Stimulated activated CD8-positive, alpha-beta memory T cell treated with anti-CD3 and anti-CD28 coated beads, Interleukin-4, amount 100 ng/mL, for 1 hour (primary cell): ENCODE measurements at places on chromosomes 2 and 18.

DNA sequence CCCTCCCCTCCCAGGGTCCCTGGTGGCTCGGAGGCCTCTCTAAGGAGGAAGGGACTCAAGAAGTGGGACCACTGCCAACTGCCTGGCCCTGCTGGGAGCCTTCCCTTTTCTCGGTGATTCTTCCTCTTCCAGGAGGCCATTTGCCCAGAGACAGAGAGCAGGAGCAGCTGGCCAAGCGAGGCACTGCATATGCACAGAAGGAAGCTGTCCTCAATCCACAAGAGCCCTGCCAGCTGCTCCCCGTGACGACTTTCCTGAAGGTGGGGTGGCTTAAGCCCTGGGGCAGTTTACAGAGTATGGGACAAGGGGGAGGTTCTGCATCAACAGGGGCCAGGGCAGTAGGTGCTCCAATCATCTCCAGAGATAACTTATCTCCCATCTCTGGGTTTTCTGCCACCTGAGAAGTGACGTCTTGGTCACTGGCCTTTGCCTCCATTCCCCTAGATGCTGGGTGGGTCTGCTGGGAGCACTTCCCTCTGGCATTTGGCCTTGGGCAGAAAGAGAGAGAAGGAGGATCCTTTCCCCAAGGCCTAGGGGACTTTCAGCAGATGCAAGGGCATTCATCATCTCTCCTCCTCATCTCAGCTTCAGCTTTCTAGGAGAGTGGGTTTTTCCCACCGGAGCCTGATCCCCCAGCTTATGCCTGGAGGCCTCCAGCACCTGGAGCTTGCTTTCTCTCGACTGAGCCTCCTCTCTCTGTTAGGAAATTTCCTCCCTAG is 28.5 kb downstream of the CIB4 start:
- DNase-seq = no peak

DNA sequence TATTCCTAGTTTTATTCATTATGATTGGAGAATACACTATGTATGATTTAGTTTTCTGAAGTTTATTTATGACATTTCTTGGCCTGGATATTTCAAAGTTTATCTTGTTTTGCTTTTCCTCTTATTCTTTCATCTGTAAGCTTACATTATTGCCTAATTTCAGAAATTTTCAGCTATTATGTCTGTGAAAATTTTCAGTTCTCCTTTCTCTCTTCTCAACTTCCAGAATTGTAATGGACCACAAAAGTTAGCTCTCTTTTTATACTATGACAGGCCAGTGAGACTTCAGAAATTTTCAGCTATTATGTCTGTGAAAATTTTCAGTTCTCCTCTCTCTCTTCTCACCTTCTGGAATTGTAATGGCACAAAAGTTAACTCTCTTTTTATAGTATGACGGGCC is 97.2 kb upstream of the SCN7A start:
- no peak for DNase-seq

GRCh38 chr2:172449911-172450550 is 22.6 kb downstream of the ITGA6 start:
- DNase-seq = no peak

DNA sequence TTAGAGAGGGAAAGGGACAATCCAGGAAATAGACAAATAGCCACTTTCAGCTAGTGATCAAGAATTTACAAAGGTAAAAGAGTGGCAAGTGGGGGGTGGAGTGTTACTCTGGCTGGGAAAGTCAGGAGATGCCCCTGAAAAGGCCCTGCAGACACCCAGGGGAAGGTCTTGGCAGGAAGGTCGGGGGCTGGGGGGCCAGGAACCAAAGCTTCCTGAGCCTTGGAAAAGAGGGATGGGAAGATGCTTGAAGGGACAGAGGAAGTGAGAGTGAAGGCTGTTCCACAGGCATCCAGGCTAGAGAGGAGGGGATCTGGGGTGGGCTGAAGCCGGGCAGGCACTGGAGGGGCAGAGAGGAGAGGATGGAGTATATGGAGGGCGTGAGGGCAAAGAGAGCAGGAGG is 3.9 kb upstream of the TMEM37 start:
- no peak for DNase-seq

DNA sequence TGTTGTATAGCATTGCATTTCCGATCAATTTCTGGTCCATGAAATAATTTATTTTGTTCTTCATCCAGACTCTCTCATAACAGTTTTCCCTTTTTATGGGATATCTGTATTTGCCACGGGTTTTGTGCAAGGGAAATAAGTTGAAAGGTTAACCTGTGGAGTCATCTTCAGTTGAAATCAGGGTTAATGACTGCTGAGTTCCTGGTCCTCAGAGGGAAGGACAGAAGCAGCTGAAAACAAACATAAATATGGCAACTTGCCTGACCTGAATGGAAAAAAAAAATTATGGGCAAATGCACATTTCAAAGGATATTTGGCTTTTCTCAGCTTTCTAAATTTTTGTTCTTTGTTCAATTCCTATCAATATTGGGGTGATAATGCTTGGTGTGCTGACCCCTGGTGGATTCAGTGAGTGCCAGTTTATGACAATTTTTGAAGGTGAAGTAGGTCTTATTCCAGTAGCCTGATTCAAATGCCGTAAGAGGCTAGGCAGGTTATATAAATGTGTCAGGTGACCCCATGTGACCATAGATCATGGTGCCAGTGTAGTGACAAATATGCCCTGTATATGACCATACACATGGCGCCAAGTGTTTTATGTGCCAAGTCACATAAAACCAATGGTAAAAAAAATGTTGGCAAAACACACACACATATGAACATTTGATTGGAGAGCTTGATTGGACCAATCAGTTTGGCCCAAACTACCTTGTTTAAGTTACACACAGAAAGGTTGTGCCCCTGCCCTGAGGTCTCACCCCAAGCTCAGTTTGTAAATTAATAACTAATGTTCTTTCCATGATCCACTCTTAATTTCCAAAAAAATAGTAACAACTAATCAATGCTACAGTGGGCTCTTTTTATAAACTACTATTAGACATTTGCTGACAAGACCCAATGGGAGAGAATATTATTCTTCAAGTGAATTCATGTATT is 47.6 kb upstream of the FAM124B start:
- no peak for DNase-seq

- no peak for DNase-seq
Observed at GRCh38 chr18:22399949-22400348, 17.8 kb downstream of the CTAGE1 start.

DNA sequence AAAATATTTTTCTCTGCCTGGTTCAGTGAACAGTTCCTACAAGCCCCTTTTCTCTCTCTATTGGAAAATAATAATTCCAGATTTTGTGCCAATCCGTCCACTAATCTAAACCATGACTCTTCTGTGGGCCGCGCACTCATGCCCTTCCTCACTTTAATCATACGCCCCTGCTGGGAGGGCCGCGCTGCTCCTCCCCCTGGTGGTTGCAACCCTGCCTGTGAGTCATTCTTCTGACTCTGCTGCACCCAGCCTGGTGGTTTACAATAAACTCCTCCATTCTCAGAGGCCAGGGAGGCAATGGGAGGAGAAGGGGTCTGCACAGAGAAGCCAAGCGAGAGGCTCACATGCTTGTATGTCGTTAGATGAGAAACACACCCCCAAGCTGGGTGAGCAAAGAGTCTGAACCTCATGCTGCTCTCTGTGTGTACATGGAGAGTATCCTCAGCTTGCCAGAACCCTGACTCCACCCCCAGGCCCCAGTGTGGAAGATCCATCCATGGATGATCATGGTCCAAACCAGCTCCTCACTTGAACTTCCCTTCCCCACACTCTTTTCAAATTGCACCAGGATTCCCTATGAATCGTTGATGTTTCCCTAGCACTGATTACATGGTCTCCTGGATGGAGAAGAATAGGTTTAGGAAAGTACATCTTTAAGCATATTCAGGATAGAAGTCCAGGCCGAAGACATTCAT is 228.9 kb downstream of the ANKRD30B start:
- no peak for DNase-seq

DNA sequence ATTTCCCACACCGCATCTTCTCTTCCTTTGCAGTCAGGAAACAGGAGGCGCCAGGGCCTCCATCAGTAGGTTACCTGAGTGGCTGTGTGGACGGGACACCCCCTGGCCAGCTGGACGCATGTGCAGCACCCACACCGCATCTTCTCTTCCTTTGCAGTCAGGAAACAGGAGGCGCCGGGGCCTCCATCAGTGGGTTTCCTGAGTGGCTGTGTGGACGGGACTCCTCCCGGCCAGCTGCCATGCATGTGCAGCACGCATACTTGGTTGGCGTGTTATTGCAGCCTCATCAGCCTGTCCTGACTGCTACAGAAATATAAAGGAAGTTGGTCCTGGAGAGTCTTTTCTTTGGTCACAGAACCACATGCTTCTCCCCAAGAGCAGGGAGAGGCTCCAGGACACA is 74.6 kb downstream of the DCDC2C start:
- no peak for DNase-seq

DNA sequence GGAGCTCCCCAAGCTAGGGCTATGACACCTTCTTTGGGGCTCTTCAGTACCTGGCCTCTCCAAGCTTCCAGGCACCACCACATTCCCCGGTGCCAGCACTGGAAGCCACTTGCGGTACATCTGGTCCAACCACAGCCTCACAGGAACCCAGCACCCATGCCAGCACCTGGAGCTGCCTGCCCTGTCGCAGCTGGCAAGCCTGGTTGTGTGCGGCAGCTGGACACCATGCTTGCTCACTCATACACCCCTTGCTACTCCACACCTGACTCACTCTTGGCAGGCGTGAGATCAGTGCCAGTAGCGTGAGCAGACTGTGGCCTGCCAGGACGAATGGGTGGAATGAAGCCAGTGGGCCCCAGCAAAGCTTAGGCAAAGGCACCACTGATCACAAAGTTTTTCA is 34.0 kb downstream of the LRRTM4 start:
- no peak for DNase-seq

DNA sequence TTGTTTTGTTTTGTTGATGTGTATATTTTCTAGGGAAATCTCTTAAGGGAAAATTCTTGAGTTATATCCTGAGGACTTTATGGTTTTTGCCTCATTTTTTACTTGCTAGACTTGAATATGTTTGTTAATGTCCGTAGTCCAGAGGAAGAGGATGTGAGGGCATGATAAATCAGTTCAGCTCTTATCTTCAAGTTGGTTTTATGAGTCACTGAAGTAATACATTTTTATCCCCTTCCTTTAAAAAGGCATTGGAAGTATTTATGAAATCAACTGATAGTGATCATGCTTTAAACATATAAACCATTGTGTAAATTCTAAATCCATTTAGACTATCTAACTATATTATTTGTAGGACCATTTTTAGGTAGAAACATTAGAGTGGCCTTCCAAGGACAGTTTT is 43.9 kb upstream of the CYBRD1 start:
- DNase-seq = no peak

DNA sequence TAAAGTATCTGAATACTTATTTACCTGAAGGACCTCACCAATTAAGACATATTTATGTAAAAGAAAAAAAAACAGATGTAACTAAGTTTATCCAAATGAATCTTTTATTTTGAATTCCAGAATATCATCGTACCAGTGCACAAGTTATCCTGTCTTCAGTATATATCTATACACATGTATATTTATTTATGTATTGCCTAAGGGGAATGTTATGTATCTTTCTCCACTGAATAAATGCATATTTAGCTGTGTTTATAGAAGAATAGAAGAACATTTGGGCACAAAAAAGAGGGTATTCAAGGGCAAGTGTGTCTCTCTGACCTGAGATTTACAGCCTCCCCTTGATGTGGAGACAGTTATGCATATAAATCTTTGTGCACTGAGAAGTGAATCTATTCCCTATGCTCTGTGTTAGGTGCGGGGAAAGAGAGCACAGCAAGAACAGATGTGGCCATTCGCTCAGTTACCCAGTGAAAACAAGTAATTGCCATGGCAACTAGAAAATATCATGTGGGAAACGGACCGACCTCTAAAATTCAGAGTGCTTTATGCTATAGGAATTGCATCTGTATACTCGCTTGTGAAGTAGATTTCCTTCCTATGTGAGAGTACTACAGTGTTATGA is 39.5 kb upstream of the ASXL3 start:
- no peak for DNase-seq

DNA sequence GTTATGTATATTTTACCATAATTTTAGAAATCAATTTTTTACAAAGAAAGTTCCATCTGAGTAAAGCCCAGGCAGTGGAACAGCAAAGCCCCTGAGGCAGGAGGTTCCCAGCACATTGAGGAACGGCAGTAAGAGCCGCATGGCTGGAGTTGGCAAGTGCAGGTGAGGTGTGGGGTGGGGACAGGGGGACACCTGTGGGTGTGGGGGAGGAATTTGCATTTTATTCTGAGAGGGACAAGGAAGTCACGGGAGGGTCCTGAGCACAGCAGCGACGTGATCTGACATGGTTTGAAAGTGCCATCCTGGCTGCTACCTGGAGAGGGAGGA is 16.1 kb upstream of the ADI1 start:
- DNase-seq = no peak

- DNase-seq = no peak
Observed at GRCh38 chr18:42033137-42033810, 78.2 kb downstream of the PIK3C3 start.

- DNase-seq = no peak
Observed at GRCh38 chr2:10170256-10170655, 47.7 kb downstream of the RRM2 start.
